Placental epithelial cell (primary cell): ENCODE measurements at places on chromosomes 2 and 18. TPM values are rescaled to one million over a fixed set of nuclear protein-coding genes. Genes with fewer than 3 reads are reported as not detected.

Gene CPLX4
- total RNA-seq = not detected in 2 replicates

Gene PEX13
- 23.2 and 36.1 TPM in 2 replicates for total RNA-seq

Gene SLC35F5
- 137 and 145 TPM in 2 replicates for total RNA-seq

Gene SIX2
- total RNA-seq = 0.39 and 2.0 TPM in 2 replicates

Gene SRD5A2
- total RNA-seq = not detected in 2 replicates

Gene GNAL
- total RNA-seq = 0.43 and 0.79 TPM in 2 replicates

Gene OTOF
- not detected in 2 replicates for total RNA-seq

Gene MZT2B
- 120 and 173 TPM in 2 replicates for total RNA-seq

Gene TEX44
- not detected in 2 replicates for total RNA-seq

Gene ABCG5
- not detected in 2 replicates for total RNA-seq

Gene ALPG
- total RNA-seq = under 0.01 TPM in 1 of 2 replicates, not detected in the other

Gene SNORC
- total RNA-seq = 0.33 and 0.79 TPM in 2 replicates

Gene ASAP2
- total RNA-seq = 195 and 199 TPM in 2 replicates

Gene KCNJ13
- 3.1 and 7.5 TPM in 2 replicates for total RNA-seq

Gene TRPM8
- total RNA-seq = not detected in 2 replicates

Gene ADAM23
- total RNA-seq = under 0.01 TPM in 1 of 2 replicates, not detected in the other

Gene AMER3
- not detected in 2 replicates for total RNA-seq

Gene NR4A2
- total RNA-seq = under 0.01 and 0.43 TPM in 2 replicates

Gene CNRIP1
- total RNA-seq = under 0.01 TPM in 1 of 2 replicates, not detected in the other

Gene FRZB
- total RNA-seq = not detected in 2 replicates

Gene USP34
- total RNA-seq = 97.8 and 107 TPM in 2 replicates

Gene PUS10
- total RNA-seq = 4.6 and 5.1 TPM in 2 replicates

Gene GRP
- not detected in 2 replicates for total RNA-seq

Gene CNOT11
- total RNA-seq = 45.9 and 98.1 TPM in 2 replicates

Gene HAAO
- 5.4 and 11.8 TPM in 2 replicates for total RNA-seq

Gene C1QL2
- total RNA-seq = not detected in 2 replicates

Gene MAP4K3
- total RNA-seq = 48.3 and 51.7 TPM in 2 replicates

Gene CDH20
- not detected in 2 replicates for total RNA-seq

Gene ABCG8
- not detected in 2 replicates for total RNA-seq

Gene SP9
- not detected in 2 replicates for total RNA-seq

Gene TMEM150A
- 7.7 and 12.2 TPM in 2 replicates for total RNA-seq

Gene LMAN2L
- 13.7 and 21.0 TPM in 2 replicates for total RNA-seq

Gene HES6
- 1.5 and 1.6 TPM in 2 replicates for total RNA-seq

Gene FBXO41
- 7.5 and 11.1 TPM in 2 replicates for total RNA-seq

Gene LRRC30
- not detected in 2 replicates for total RNA-seq

Gene ERFE
- not detected in 2 replicates for total RNA-seq

Gene SH3BP4
- total RNA-seq = 34.9 and 74.2 TPM in 2 replicates

Gene FAP
- total RNA-seq = 62.0 and 62.9 TPM in 2 replicates

Gene TCF4
- 9.8 and 11.8 TPM in 2 replicates for total RNA-seq

Gene IL1B
- total RNA-seq = 0.11 TPM in 1 of 2 replicates, not detected in the other

Gene GCG
- 0.39 TPM in 1 of 2 replicates, not detected in the other for total RNA-seq

Gene CBLN2
- 0.11 and 0.79 TPM in 2 replicates for total RNA-seq

Gene NETO1
- total RNA-seq = not detected in 2 replicates

Gene AFG3L2
- 44.7 and 46.3 TPM in 2 replicates for total RNA-seq

Gene CD207
- total RNA-seq = not detected in 2 replicates

Gene UGT1A6
- total RNA-seq = 0.79 and 6.9 TPM in 2 replicates
